ENCODE measurements at places on chromosomes 11 and 22.

DNA sequence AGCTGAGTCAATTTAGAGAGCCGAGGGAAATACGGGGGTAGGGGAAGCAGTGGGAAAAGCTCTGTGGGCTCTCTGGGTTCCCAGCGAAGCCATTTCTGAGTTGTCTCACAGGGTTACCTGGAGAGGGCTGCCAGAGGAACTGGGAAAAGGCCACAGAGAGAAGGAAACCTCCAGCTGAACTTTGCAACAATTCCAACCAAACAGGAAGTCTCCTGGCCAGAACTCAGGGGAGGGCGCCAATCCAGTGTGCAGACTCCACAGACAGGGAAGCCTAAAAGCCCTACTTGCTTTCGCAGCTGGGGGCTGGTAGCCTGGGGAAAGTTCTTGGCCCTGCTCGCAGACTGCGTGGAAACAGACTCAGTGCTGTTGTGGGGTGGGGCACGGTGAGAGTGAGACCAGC, 23.1 kb upstream of the GNAZ start:
- no peak for DNase-seq

DNA sequence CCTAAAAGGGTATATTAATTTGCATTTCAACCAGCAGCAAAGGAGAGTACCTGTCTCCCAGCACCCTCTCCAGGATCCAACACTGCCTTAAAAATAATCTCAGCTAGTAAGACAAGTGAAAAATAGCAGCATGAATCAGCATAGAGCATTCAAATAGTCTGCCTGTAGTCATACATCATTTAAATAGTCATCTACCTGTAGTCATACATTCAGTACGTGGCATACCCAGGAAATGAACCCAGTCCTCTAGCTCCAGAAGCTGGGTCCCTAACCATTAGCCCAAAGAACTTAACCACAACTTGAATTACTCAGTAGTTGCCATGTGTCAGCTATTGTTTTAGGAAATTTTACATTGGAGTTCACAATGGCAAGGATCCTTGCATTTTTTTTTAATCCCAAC, 9.3 kb downstream of the TENM4 start:
- no peak for DNase-seq

GRCh38 chr11:127017482-127017881, 16.9 kb upstream of the KIRREL3 start:
- no peak for DNase-seq

GRCh38 chr22:49164773-49165320, 662.8 kb downstream of the BRD1 start:
- DNase-seq: no peak

GRCh38 chr22:34210301-34210700, 290.0 kb upstream of the LARGE1 start:
- DNase-seq: no peak

DNA sequence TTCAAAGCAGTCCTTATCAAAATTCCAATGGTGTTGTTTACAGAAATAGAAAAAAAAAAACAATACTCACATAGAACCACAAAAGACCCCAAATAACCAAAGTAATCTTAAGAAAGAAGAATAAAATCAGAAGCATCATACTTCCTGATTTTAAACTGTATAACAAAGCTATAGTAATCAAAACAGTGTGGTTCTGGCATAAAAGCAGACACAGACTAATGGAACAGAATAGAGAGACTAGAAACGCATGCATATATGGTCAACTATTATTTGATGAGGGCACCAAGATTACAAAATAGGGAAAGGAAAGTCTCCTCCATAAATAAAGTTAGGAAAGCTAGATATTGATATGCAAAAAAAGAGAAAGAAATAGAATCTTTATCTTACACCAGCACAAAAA, 120.1 kb upstream of the TEAD1 start:
- DNase-seq: no peak

DNA sequence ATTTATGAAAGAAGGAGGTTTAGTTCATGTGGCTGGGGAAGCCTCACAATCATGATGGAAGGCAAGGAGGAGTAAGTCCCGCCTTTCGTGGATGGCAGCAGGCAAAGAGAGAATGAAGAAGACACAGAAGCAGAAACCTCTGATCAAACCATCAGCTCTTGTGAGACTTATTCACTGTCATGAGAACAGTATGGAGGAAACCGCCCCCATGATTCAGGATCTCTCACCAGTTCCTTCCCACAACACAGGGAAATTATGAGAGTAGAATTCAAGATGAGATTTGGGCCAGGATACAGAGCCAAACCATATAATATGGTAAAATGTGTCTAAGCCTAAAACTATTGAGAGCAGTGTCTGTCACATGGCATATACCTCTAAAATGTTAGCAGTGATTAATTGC, 503.8 kb upstream of the CCDC179 start:
- DNase-seq: no peak

- DNase-seq: no peak
Measured at GRCh38 chr11:95076416-95076815, 9.7 kb downstream of the SRSF8 start.

- DNase-seq: no peak
Measured at GRCh38 chr22:50018608-50019285, 6.2 kb upstream of the IL17REL start.

DNA sequence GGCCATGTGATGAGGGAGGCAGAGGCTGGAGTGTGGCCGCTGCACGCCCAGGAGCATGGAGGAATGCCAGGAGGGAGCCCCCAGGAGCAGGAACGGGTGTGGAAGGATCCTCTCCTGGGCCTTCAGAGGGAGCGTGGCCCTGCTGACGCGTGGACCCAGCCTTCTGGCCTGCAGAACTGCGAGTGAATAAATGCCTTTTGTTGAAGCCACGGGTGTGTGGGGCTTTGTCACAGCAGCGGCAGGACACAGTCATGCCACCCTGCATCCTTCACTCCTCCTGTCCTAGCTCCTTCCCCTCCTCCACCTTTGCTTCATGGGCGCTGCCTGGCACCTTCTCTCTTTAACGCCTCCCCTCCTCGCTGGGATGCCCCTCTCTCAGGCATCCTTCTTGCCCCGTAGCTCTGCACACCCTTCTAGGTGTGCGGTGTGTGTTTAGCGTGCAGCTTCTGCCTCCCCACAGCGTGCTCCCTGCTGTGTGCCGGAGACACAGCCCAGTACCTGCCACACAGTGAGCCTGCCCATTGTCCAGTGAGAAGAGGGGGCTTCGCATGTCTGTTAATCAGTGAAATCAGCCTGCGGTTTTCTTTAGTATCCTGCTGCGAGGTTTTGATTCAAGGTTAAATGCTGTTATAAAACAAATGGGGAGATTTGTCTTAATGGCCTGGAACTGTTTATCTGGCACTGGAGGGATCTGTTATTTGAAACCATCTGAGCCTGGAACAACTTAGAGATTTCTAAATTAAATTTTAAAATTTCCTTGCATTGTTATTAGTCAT, 459.6 kb downstream of the TBC1D22A start:
- no peak for DNase-seq

DNA sequence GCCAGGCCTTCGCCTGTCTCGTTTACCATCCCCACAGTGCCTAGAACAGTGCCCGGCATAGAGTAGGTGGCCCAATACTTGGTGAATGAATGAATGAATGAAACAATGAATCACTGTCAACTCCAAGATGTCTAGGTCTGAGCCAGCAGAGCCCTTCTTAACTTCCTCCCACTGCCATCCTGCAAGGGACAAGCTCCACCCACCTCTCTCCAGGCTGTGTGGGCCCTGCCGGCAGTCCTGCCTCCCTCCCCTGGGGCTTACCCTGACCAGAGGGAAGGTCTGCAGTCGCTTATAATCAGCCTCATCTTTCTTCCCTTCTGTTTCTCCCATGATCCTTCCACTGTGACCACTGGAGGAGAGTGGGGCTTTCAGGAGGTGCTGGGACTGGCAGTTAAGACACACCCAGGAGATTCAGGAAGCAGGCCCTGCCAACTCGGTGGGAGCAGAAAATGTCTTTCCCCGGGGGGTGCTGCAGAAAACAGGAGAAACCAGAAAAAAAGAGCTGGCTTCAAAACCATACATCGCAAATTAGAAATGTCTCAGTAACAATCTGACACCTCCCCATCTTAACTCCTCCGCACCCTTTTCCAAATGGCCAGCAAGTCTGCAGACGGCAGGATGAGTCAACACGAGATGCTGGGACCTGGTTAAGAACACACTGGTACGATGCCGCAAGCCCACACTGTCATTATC, 11.4 kb downstream of the DNAL4 start:
- DNase-seq: no peak
